Mucosa of gallbladder (tissue), 1 donor: ENCODE measurements at places on chromosomes 7 and 10. TPM values are rescaled to one million over a fixed set of nuclear protein-coding genes. Genes with fewer than 3 reads are reported as not detected.

OR6B1 gene
- not detected for total RNA-seq

TTYH3 gene
- 81.3 TPM for total RNA-seq

CC2D2B gene
- 2.9 TPM for total RNA-seq

SNCG gene
- total RNA-seq, result 15.8 TPM

TFEC gene
- total RNA-seq, result 4.2 TPM

DKK1 gene
- 9.3 TPM for total RNA-seq

AGMO gene
- 8.3 TPM for total RNA-seq

NUTM2E gene
- total RNA-seq, result 0.06 TPM

CPXM2 gene
- 7.6 TPM for total RNA-seq

UCN3 gene
- total RNA-seq, result 0.58 TPM

DNA sequence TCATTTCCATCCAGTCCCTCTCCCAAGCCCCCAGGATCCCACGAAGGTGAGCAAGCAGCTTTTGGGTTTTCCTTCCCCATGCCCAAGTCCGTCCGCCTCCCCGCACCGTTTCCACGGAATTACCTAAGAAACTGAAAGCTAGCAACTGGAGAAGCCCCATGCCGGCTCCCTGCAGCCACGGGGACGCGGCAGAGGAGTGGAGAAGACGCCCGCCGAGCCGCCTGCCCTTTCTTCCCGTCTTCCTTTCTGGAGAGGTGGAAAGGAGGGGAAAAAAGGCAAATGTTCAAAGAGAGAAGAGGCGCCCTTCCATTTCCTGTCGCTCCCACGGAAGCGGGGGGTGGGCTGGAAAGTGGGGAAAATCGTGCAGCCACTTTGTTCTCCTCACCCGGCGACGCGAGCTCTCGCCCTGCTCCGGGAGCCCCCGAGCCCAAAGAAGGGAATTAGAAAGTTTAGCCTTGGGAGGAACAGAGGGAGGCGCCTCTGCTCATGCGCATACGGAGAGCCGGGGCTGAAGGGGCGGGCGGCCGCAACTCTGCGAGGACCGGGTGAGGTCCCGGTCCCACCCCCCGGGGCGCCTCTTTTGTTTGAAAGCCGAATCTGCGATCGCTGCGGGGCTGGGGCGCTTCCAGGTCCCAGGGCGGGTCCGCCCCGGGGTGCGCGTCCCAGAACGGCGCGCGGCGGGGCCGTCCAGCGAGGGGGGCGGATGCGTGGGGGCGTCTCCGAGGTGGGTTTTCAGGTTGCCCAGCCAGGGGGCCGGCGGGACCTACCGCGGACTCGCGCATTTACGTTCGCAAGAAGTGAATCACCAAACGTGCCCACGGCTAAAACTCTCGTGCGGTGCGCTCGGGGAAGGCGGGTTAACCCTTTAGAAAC, at the start of gene LAMB1:
LAMB1 (minus strand) TSS at position 436 of the 873 bp plus-strand sequence; CDS start at position 160, 276 bp downstream.
- peak; percentile 54 for DNase-seq

- no peak for DNase-seq
These were observed 25.6 kb upstream of the ADGRA1 start for GRCh38 chr10:133062085-133062484.

- DNase-seq, result no peak
These were observed 2.1 kb downstream of the ETV1 start for GRCh38 chr7:13987395-13987794.

DNA sequence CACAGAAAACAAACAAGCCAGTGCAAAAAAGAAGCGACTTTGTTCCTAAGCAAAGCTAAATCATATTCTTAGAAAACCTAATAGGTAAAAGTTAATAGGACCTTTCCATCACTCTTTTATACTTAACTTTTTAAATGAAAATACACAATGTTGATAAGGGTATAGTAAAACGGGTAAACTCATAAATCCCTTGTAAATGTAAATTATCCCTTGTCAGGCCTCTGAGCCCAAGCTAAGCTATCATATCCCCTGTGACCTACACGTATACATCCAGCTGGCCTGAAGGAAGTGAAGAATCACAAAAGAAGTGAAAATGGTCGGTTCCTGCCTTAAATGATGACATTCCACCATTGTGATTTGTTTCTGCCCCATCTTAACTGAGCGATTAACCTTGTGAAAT, 76.4 kb downstream of the GSAP start:
- DNase-seq, result no peak

GRCh38 chr7:76193883-76194282, 7.8 kb upstream of the SRRM3 start:
- no peak for DNase-seq

GRCh38 chr10:53130337-53130736, 357.8 kb upstream of the MBL2 start:
- DNase-seq, result no peak

DNA sequence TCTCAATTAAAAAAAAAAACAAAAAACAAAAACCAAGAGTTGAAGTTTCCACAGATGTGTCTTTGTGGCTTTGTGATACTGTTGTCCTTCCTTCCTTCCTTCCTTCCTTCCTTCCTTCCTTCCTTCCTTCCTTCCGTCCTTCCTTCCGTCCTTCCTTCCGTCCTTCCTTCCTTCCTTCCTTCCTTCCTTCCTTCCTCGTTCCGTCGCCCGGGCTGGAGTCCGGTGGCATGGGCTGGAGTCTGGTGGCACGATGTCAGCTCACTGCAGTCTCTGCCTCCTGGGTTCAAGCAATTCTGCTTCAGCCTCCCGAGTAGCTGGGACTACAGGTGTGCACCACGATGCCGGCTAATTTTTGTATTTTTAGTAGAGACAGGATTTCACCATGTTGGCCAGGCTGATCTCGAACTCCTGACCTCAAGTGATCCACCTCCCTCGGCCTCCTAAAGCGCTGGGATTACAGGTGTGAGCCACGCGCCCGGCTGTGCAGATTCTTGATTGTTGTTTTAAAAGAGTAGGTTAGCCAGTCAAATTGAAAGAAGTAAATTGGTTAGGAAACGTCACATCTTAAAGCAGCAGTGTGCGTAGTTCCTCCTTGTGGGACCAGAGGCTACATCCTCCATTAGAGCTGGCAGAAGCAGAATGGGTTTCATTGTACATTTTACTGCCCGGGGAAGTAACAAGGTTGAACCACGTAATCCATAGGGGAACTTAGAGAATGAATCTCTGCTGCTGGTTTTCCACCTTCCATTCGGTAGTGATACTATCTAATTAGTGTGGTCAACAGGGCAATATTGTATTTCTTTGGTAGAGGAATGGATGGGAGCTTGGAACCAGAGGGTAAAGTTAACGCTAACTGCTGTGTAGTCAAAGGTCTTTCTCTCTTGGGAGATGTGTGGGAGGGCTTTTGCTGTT, 20.6 kb downstream of the DNAJB6 start:
- no peak for DNase-seq

DNA sequence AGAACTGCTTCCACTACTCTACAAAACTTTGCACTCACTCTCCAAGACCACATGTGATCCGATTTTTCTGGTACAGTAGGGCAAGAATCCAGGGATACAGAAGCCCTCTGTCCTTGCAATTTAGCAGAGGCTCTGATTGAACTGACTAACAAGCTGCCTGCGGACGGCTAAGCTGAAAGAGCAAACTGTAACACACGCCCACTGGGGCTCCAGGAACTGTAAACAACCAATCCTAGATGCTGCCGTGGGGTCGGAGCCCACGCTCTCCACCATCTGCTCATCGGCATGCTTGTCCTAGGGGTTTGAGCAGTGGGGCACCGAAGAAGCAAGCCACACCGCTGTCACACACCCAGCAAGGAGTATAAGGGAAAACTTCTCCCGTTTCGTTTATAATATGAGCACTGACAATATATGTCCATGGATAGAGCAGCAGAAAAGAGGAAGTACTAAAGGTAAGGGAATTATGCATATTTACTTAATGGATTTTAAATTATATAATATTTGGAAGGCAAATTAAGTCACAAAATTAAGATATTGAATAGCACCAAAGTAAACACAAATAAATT, 634.4 kb upstream of the POT1 start:
- DNase-seq, result no peak

- peak; percentile 99 for DNase-seq
These were observed at the start of gene VPS26A for GRCh38 chr10:69123747-69124562. Gene VPS26A (plus strand): TSS chr10:69124178. CDS start chr10:69124278, 100 bp downstream.

GRCh38 chr7:130648580-130648979, 20.0 kb downstream of the COPG2 start:
- no peak for DNase-seq

GRCh38 chr10:79147796-79148451, 79.2 kb downstream of the ZMIZ1 start:
- DNase-seq, result no peak

DNA sequence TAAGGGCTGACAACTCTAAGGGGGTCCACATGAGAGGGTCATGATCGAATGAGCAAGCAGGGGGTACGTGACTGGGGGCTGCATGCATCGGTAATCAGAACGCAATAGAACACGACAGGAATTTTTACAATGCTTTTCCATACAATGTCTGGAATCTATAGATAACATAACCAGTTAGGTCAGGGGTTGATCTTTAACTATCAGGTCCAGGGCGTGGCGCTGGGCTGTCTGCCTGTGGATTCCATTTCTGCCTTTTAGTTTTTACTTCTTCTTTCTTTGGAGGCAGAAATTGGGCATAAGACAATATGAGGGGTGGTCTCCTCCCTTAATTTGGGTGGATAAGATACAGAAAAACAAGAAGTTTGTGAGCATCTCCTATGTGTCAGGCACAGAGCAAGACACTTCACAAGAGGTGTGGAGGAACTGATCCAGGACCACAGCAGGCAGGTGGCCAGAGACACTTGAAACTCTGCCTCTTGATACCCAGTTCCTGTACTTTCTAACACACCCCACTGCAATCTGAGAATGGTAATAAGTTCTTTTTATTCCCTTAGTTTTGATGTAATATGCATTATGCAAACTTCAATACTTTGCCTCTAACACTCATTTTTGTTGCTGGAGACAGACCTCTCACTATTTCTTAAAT, 18.0 kb upstream of the MRLN start:
- DNase-seq, result no peak

DNA sequence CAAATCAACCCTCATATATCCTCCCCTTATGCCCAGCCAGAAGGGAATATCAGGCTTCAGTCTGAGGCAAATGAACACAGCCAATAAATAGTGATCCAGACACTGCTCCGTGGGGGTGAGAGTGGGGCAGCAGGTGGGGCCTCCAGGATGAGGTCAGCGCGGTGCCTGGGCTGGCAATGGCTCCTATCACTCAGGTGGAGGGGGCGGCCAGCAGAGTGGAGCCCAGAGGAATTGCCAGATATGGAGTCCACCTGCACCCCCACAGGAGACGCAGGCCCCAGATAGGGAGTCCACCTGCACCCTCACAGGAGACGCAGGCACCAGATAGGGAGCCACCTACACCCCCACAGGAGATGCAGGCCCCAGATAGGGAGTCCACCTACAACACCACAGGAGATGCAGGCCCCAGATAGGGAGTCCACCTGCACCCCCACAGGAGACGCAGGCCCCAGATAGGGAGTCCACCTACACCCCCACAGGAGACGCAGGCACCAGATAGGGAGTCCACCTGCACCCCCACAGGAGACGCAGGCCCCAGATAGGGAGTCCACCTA, 78.0 kb upstream of the PPP2R2D start:
- DNase-seq, result no peak

- no peak for DNase-seq
These were observed 32.4 kb downstream of the CRHR2 start for GRCh38 chr7:30649717-30650420.

- no peak for DNase-seq
These were observed 122.2 kb upstream of the MGMT start for GRCh38 chr10:129344731-129345355.

DNA sequence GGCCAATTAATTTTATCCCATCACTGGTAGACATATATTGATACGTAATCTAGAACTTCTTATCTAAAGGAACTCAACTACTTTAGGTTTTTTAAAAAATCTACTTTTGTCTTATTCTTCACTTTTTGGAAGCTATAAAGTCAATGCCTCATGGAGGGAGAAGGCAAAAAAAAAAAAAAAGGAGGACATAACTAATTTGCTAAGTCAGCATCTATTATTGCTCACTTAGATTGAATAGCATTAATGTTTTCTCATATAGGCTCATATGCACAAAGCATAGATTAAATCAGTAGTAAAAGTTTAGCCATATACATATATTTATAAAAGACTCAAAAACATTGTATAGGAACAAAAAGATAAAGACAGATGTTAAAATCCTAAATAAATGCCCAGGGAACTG, 179.3 kb upstream of the DGKB start:
- DNase-seq, result no peak
